Sciatic nerve (tissue), 2 donors: ENCODE measurements at places on chromosomes 3 and 15.
A peak's percentile ranks its signal among the peaks of the same experiment; 100 is the strongest.

- DNase-seq: peak; percentile 75
Measured at GRCh38 chr3:45554006-45554666, 40.4 kb upstream of the LIMD1 start.

- DNase-seq: no peak
Measured at GRCh38 chr3:118504906-118505305, 529.7 kb downstream of the IGSF11 start.

GRCh38 chr15:80582816-80583423 lies 112.2 kb upstream of the ABHD17C start:
- no peak for DNase-seq

DNA sequence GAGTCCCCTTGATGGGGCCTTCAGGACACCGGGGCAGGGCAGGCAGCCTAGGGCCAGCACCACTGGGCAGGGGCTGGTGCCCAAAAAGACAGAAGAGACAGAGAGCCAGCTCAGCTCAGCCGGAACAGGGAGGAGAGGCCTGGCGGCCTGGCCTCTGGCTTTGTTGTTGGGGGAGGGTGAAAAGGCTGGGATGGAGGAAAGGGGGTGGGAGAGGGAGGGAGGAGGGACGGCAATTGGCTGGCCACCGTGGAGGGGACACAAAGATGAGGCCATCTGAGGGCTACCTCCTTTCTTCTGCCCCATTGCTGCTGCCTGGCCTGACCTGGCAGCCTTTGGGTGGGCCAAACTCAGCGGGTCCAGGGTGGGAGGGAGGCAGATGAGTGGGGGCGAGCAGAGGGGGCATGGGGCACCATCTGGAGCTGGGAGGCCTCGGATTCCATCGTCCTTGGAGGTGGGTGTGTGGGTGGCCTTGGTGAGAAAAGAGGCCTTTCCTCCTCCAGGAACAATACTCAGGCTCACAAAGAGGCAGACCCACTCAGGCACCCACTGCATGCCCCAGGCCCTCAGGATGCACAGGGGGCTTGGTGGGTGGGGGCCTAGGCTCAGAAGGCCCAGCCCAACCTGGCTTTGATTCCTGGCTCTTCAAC lies 9.3 kb downstream of the EFCC1 start:
- no peak for DNase-seq

DNA sequence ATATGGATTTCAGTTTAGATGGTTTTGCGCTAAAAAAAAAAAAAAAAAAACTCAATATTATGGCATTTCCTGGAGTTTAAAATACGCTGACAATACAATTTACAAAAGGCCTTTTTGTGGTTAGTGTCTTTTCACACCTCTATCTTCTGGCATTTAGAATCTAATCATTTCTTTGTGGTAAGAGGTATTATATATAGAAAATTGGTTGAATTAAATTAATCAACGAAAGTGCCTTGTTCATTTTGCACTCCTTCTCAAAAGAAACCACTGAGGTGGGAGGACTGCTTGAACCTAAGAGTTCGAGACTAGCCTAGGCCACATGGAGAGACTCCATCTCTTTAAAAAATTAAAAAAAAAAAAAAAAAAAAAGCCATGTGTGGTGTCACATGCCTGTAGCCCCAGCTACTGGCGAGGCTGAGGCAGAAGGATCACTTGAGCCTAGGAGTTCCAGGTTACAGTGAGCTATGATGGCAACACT lies 90.0 kb upstream of the ICE2 start:
- DNase-seq: no peak

DNA sequence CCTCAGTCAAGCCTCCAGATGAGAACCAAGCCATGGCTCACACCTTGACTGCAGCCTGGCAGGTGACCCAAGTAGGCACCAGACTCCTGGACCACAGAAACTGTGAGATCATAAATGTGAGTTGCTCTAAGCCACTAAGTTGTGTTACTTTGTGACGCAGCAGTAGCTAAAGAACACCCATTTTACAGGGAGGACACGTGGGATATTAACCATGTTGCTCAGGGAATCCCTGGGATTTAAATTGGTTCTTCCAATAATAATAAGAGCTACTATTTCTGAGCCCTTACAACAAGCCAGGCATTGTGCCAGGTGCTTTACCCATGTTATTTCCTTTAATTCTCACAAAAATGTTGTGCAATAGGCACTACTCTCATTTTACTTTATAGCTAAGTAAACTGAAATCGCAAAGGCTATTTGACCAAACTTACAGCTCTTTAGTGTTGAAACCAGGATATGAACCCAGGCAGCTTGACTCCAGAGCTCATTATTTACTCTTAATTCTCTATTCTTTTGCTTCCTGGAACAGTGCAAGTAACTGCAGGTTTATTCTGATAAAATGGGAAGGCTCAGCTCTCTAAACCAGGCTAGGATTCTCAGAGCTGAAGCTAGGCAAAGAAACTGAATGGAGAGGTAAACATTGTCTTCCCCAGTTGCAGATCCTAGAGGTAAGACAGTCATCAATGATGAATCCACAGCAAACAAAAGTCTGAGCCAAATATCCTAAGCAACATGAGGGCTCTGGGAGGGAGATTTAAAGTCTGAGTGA lies 294.4 kb downstream of the KBTBD8 start:
- DNase-seq: no peak

- DNase-seq: peak; percentile 91
Measured at GRCh38 chr15:89776274-89777072, at the start of gene MESP2. MESP2 (plus strand) TSS chr15:89776332; CDS start chr15:89776358, 26 bp downstream.

GRCh38 chr15:28959326-28959725 lies 73.6 kb downstream of the APBA2 start:
- no peak for DNase-seq

- DNase-seq: peak; percentile 7
Measured at GRCh38 chr3:13718000-13718399, 161.9 kb downstream of the WNT7A start.
